Liver (tissue), 10 donors: ENCODE measurements at places on chromosomes 1 and 21. TPM values are rescaled to one million over a fixed set of nuclear protein-coding genes. Genes with fewer than 3 reads are reported as not detected.

Gene ATP6V0B
- 99.5 TPM for total RNA-seq

Gene SLC66A1
- total RNA-seq: 12.8 TPM

Gene NTRK1
- total RNA-seq: 0.14 TPM

Gene SLC25A34
- 7.3 TPM for total RNA-seq

Gene LHX8
- not detected for total RNA-seq

Gene CHI3L1
- total RNA-seq: 26.7 TPM

- no peak for DNase-seq
Observed at GRCh38 chr1:244414543-244414942, 37.2 kb downstream of the ADSS2 start.

DNA sequence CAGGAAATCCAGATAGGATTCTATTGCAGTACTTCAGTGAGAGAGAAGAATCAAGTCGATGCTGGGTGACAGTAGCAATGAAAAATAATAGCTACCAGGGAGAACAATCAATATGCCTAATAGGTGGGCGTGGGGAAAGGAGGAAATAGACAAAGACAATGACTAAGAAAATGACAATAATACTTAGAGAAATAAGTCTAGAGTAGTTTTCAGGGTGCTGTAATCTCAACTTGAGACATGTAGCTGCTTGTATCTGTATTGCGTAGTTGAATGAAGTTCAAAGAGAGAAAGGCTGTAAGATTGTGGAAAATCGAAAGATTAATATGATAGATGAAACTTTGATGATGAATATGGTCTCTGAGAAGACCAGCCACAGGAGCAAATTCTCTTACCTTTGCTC, 2.6 kb downstream of the STXBP3 start:
- no peak for DNase-seq

- no peak for DNase-seq
Observed at GRCh38 chr1:153122831-153123421, 9.6 kb upstream of the SPRR2F start.

- DNase-seq: peak; percentile 33
Observed at GRCh38 chr21:46035809-46036695, 54.5 kb downstream of the COL6A1 start.

DNA sequence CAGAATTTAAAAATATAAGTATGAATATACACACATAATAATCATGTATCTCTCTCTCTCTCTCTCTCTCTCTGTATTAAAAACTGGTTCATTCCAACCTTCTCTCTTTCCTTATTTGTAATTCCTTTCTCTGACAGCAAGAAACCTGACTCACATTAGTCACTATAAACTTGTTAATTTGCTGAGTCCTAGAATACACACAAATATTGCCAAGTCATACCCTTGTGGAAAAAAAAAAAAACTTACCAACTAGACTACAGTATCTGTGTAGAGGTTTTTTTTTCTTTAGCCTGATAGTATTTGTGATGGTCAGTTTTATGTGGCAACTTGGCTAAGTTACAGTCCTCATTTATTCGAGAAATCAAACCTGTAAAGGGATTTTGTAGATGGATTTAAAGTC, 26.3 kb upstream of the NHLH2 start:
- no peak for DNase-seq

GRCh38 chr1:173477286-173478093, at the start of gene PRDX6:
Gene PRDX6 (plus strand): TSS chr1:173477335. CDS start chr1:173477398, 63 bp downstream.
- peak; percentile 79 for DNase-seq

GRCh38 chr1:42684139-42684538, 1.9 kb downstream of the YBX1 start:
- DNase-seq: peak; percentile 42

DNA sequence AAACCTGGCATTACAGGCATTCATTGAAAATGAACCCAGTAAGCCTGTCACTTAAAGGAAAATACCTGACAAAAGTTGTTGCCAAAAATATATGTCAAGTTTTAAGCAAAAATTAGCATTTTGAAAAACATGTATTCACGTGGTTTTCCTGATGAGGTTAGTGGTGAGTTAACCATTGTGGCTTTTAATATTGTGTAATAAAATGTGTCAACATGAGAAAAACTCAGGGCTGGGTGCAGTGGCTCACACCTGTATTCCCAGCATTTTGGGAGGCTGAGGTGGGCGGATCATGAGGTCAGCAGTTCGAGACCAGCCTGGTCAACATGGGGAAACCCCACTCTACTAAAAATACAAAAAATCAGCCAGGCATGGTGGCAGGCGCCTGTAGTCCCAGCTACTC, 731.4 kb downstream of the KCNT2 start:
- no peak for DNase-seq

- no peak for DNase-seq
Observed at GRCh38 chr21:43792406-43792805, 3.0 kb downstream of the RRP1 start.

DNA sequence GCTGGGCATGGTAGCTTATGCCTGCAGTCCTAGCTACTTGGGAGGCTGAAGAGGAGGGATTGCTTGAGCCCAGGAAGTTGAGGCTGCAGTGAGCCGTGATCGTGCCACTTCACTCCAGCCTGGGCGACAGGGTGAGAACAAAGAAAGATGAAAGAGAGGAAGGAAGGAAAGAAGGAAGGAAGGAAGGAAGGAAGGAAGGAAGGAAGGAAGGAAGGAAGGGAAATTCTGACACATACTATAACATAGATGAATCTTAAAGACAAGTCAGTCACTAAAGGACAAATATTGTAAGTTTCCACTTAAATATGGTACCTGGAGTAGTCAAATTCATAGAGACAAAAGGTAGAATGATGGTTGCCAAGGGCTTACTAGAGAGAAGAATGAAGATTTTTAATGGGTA, 108.0 kb upstream of the CACHD1 start:
- DNase-seq: no peak

GRCh38 chr1:212557739-212558692, 50.5 kb upstream of the ATF3 start:
- DNase-seq: no peak

GRCh38 chr1:57133686-57134085, 167.9 kb upstream of the C8B start:
- no peak for DNase-seq

- no peak for DNase-seq
Observed at GRCh38 chr21:34946916-34947534, 102.1 kb downstream of the RUNX1 start.

DNA sequence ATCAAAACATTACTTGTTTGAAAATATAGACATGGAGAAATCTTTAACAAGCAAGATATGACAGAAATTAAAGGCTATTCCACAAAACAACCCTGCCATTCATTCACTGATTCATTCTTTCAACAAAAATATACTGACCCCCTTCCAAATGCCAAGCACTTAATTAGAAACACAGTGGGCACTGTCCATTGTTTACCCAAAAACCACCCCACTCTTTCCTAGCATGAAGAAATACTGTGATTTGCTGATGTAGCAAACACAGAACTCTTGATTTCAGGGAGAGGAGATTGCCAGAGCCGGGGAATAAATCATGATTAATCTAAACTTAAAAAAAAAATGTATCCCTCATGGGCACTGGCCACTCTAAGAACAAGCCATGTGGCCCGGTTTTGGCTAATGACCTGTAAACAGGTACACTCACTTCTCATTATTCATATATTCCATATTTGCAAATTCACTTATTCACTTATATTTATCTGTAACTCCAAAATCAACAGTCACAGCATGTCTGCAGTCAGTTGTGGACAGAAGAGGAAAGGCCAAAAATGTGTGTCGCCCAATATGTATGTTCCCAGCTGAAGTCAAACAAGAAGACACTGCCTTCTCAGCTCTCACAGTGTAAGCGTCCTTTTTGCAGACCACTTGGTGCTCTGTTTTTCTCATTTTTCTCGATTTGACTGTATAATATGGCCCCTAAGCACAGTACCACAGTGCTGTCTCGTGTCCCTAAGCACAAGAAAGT, 133.1 kb downstream of the SMYD3 start:
- no peak for DNase-seq

DNA sequence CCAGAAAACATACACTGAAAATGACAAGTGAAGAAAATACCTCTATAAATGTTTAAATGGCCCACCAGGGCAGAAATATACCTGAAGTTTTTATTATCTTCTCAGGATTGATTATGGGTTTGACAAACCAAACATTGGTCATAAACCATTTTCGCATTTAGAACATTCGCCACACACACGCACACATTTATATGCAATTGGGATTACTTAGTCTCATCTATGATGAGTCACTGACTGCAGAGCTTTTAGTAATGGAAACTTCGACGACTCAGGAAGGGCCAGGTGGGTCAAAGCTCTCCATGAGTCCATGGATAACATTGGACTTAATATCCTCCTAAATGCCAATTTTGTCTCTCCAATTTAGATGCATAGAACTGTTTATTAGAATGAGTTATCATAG, 16.9 kb downstream of the NRDC start:
- DNase-seq: no peak

DNA sequence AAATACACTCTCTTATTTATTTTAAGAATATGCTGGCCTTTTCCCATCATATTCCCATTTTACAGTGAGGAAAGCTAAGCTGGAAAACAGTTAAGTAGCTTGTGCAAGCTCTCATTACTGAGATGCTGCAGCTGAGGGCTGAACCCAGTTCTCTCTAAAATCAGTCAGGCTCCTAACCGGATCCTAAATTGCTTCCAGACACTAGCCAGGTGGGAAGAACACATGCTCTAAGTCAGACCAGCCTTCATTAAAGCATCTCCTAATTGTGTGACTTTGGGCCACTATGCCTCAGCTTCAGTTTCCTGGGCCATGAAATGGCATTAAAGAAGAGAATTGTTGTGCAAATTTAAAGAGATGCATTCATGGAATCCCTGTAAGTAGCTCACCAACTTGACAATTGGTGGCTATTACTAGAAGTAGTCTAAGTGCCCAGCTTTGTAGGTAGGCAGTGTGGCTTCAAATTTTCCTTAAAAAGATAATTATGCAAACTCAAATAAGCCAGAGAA, 228.4 kb downstream of the DAB1 start:
- DNase-seq: no peak

- no peak for DNase-seq
Observed at GRCh38 chr1:116497656-116498055, 73.2 kb downstream of the CD58 start.
